ENCODE measurements at places on chromosomes 2 and 18.

GRCh38 chr18:79750980-79751571 lies 46.7 kb upstream of the KCNG2 start:
- DNase-seq = no peak

DNA sequence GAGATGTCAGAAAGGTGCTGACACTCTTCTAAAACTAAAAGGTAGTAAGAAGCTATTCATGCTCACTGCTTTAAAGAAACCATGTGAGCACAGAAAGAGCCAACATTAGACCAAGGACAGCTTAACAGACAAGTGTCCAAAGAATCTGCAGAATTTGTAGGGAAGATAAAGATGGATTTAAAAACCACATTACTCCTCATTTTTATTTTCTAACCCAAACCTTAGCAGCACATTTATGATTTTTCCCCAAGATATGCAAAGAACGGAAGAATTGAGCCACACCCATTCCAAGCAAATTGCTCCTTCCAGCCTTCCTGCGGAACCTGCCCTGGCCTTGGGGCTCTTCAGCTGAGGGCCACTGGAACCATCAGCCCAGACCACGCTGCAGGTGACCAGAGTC lies 26.9 kb downstream of the MBP start:
- no peak for DNase-seq

- DNase-seq = no peak
Measured at GRCh38 chr18:10030816-10031541, 117.2 kb downstream of the VAPA start.

DNA sequence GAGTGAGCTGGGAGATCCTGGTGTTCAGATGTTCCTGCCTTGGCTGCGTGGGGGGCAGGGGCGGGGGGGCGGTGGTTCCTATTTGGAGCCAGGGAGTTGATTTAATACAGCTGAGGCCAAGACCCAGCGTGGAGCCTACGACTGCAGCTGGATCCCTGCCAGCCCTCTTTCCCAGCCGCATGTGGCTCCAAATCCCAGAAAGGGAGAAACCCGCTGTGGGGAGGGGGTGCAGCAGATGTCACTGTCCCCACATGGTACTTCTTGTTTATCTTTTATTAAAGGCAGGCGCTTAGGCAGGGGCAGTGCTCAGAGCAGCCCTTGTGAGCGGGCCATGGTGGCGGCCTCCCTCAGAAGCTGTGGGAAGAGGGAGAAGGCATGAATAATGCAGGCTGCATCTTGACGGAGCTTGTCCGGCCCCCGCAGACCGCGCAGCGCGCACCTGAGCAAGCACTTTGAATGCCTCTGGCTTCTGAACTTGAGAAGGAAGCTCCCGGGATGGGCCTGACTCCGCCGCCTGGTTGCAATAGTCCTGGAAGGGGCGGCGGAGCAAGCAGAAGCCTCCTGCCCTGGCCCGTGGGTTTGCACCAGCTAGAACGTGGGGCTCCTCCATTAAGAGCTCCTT lies 112.1 kb downstream of the GLI2 start:
- DNase-seq = no peak

DNA sequence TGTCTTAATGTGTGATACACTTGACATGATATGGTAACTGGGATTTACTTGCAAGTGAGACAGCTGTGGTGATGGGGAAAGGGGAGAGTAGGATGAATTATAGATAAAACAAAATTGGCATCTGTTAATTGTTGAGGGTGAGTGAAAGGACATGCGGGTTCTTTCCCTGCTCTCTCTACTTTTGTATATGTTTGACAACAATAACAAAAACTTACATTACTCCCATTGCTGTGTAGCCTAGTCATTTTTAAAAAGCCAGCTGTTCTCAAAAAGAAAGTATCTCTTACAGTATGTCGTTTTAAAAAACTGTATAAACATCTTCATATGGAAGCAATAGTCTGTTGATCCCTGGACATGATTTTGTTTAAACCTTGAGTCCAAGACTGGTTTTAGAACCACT lies 117.6 kb downstream of the MYO1B start:
- no peak for DNase-seq

DNA sequence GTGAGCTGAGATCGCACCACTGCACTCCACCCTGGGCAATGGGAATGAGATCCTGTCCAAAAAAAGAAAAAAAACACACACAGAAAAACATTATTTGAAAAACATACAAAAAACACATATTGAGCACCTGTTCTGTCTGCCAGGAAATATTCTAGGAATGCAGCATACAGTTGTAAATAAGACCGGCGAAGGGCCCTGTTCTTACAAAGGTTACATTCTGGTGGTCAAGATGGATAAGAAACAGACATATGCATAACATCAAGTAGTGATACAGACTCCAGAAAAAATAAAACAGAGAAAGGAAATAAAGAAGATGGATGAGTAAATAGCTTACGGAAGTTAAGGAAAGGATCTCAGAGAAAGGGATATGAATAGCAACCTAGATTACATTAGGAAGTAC lies 159.8 kb downstream of the GALNT3 start:
- no peak for DNase-seq

- DNase-seq = no peak
Measured at GRCh38 chr2:64139956-64140355, 4.3 kb downstream of the PELI1 start.

GRCh38 chr2:104504331-104505073 lies 349.4 kb upstream of the POU3F3 start:
- no peak for DNase-seq

- no peak for DNase-seq
Measured at GRCh38 chr2:217990791-217991465, 11.9 kb downstream of the TNS1 start.

GRCh38 chr2:104847586-104848160 lies 6.2 kb upstream of the POU3F3 start:
- no peak for DNase-seq

- DNase-seq = no peak
Measured at GRCh38 chr2:19476327-19476726, 117.9 kb upstream of the OSR1 start.

- DNase-seq = no peak
Measured at GRCh38 chr2:28085201-28085600, 194.7 kb downstream of the BABAM2 start.

- no peak for DNase-seq
Measured at GRCh38 chr18:36680042-36680441, 148.8 kb downstream of the TPGS2 start.

- DNase-seq = no peak
Measured at GRCh38 chr18:49494660-49495059, 7.6 kb upstream of the C18orf32 start.

DNA sequence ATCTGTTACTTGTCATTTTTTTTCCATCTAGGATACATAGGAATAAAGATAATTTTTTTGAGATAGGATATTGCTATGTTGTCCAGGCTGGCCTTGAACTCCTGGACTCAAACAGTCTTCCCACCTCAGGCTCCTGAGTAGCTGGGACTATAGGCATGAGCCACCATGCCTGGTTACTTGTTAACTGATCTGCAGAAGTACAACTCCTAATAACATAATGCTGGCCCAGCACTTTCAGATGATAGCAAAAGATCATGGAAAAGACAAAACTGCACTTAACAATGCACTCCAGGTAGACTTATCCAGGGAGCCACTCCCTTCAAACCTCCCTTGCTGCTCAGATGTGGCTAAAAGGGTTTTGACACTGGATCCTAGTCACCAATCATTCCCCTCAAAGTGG lies 11.4 kb upstream of the CTDP1 start:
- DNase-seq = no peak

DNA sequence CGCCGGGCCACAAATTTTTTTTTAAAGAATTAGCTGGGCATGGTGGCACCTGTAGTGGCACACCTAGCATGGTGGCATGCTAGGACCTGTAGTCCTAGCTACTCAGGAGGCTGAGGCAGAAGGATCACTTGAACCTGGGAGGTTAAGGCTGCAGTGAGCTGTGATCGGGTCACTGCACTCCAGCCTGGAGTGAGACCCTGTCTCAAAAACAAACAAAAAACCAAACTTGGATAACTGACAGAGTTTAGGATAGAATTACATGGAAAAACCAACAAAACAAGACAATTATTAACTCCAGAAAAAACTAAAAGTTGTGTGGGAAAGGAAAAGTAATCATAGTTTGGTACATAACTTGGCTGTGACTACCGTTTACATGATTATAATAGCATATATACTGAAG lies 1.6 kb upstream of the CFLAR start:
- DNase-seq = no peak

DNA sequence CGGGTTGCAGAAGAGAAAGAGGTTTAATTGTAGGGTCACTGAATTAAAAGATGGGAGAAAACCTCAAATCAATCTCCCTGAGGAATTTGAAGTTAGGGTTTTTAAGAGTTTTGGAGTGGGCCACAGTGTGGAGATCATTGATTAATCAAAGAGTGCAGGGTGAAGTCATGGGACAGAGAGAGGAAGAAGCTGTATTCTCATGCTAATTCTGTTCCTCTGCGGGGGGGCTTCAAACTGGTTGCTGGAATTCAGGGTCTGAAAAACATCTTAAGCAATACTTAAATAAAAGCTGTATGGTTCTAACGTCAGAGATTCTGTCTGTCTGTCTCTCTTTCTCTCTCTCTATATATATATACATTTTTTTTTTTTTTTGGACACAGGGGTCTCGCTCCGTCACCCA lies 169.8 kb upstream of the SPATS2L start:
- no peak for DNase-seq

DNA sequence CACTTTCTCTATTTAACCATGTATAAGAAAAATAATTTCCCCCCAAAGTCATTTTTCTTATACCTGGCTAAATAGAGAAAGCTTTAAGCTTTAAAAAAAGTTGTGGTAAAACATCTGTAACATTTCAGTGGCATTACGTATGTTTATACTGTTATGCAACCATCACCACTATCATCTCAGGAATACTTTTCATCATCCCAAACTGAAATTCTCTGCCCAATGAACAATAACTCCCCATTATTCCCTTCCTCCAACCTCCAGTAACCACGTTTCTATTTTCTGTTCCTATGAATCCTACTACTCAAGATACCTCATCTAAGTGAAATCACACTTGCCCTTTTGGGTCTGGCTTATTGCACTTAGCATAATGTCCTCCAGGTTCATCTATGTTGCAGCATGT lies 1.7 kb upstream of the SLC3A1 start:
- DNase-seq = no peak

DNA sequence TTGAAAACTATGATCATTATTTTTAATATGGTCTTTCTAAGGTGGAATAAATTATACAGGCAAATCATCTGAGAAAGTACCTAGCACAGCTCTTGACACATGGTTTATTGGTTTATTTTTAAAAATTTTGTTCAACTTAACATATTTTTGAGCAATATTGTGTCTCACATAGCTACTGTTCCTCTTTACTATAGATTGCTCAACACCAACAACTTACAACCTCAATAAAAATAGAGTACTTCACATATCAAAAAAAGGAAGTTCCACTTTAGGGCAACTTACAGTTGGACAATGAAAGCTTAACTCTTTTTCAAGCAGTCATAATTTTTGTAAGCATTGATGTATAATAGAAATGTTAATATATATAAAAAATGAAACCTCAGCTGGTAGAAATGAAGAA lies 440.9 kb upstream of the UBE2E3 start:
- DNase-seq = no peak

GRCh38 chr18:21714474-21714873 lies 9.9 kb upstream of the ABHD3 start:
- no peak for DNase-seq

DNA sequence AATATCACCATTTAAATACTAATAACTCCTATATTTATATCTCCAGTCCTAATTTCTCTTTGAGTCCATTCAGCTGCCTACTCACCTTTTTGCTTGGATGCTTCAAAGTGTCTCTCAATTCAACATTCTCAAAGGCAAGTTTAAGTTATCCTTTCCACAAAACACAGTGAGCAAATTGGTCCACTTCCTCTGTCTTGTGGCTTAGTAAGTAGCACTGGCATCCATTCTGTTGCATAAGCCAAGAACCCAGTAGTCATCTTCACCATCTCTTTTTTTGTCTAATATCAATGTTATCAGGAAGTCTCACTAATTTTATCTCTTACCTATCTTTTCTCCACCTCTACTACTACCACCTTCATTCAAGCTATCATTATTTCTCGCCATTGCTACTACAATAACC lies 27.4 kb upstream of the IL1RL1 start:
- no peak for DNase-seq

DNA sequence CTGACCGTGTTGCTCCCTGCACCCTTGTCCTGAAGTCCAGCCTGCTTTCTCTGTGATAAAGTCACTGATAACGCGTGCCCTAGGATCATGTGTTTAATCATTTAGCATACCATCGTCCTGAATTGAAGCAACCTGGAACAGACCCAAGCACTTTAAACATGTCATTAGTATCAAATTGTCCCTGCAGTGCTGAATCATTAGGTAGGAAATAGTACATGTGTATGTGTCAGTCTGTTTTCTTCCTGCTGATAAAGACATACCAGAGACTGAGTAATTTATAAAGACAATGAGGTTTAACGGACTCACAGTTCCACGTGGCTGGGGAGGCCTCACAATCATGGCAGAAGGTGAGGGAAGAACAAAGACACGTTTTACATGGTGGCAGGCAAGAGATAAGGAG lies 2.8 kb downstream of the ASB18 start:
- no peak for DNase-seq

GRCh38 chr2:145286716-145287275 lies 766.9 kb upstream of the ZEB2 start:
- DNase-seq = no peak

- no peak for DNase-seq
Measured at GRCh38 chr18:22473366-22473765, 55.7 kb upstream of the CTAGE1 start.

- no peak for DNase-seq
Measured at GRCh38 chr18:59910967-59911366, 11.2 kb downstream of the PMAIP1 start.

DNA sequence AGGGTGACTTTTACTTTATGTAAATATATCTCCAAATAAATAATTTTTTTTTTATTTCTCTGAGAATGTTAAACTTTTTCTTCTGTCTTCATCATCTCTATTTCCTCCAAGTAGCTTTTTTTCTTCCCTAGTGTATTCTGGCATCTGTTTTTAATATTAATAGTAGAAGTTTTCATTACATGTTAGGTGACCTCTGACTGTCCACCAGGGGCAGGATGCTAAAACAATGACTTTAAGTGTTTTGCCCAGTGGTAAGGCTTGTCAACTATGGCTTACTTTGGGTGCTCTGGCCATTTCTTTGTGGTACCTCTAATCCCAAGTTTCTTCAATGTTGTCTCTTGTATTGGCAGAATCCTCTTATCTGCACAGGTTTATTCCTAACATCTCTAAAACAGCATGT lies 127.1 kb downstream of the SRBD1 start:
- no peak for DNase-seq

DNA sequence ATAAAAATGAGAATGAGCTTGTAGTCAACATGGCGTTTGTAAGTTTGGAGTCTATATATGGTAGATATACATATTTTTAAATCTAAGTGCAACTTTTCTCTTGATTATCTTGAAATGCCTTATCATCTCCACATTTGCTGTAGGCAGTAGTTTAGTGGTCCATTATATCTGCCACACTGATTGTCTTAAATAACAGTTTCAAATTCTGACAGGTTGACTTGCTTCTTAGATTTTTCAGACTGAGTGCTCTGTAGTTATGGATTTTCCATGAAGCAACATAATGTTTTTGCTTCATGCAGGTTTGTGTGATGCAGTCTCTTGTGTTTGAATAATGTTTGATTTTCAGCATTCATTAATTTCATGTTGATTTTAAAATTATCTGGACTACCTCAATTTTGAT lies 12.3 kb downstream of the PARD3B start:
- no peak for DNase-seq

- no peak for DNase-seq
Measured at GRCh38 chr2:209648714-209649113, 122.9 kb upstream of the UNC80 start.
